ENCODE measurements at places on chromosomes 5 and 9.

DNA sequence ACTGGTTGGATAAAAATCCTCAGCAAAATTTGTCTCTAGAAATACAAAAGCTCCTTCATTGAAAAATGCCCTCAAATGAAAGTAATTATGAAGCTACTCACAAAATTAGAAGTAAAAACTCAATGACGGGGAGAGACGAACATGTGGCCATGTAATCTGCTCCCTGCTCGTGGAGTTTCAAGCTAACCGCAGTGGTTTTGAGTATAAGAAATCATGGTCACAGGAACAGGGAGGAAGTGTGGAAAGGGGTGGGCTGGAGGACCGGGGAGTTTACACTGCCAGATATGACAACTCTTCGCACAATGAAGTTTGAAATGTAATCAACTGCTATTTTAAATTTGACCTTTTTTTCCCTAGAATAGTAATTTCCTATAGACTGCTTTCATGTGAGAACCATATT is 765.4 kb upstream of the DMAC1 start:
- no peak for DNase-seq

- DNase-seq = no peak
These were observed 129.8 kb upstream of the IL12B start for GRCh38 chr5:159459951-159460538.

DNA sequence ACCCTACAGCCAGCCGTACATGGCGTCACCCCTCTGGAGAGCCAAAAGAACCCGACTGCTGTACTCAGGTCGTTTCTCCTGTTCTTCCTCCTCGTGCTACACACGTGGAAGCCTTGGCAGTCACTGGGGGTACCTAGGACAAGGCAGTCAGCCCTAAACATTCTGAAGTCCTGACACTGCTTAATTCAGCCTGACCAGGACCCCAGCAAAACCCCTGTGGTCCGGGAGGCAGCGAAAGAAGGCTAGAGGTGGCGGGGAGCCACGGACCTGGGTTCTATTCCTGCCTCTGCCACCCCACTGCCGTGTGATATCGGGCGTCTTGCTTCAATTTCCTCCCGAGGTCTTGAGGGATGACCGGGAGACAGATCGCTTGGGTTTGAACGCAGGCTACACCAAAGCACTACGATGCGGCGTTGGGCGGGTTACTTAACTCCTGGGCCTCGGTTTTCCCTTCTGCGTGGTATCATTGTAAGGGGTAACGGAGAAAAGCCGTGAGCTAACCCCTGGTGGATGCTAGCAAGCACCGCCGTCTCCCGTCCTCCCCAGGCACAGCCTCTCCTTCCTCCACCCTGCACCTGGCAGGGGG is 429 bp upstream of the ARL10 start:
- no peak for DNase-seq

- no peak for DNase-seq
These were observed 842 bp upstream of the GTF3C5 start for GRCh38 chr9:133029994-133030316.

DNA sequence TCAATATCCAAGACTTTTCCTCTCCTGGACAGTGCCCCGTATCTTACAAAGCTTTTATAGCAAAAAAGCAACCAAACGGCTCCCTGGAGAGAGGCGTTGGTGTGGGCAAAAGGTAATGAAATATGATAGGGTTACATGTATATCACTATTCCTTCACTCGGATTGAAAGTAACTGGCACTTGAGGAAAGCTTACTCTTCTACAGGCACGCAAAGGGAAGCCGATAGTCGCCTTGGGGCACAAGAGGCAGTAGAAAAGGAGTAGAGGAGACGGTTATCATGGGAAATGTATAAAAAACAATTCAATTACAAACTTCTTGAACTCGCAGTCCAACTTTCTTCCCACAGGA is 1.1 kb downstream of the DIAPH1 start:
- DNase-seq = no peak

GRCh38 chr9:114359801-114360200 is 28.0 kb downstream of the AKNA start:
- DNase-seq = no peak

GRCh38 chr5:132495667-132496190 is 5.2 kb upstream of the IRF1 start:
- peak; percentile 41 for DNase-seq

DNA sequence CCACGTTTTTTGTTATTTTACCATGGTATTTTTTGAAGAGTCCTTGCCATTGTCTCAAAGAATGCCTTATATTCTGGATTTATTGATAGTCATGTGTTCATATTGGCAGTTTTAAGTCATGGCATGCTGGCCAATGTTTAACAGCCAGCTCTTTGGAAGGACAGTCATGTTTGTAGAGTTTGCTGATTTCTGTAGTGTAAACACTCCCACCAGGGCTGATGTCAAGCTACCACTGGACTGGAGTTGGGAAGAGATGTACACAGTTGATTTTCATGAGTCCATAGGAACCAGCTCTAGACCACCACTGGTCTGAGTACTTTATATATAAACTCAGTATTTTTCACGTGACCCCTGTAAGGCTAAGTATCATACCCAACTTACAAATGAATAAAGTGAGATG is 125.2 kb upstream of the DHFR start:
- no peak for DNase-seq
